ENCODE measurements at places on chromosomes 1 and 21. TPM values are rescaled to one million over a fixed set of nuclear protein-coding genes. Genes with fewer than 3 reads are reported as not detected.

The CCDC30 gene
- total RNA-seq: 2.2 TPM

The TRIM45 gene
- total RNA-seq: 13.0 TPM

The C1orf167 gene
- 2.5 TPM for total RNA-seq

The SLC44A3 gene
- 5.9 TPM for total RNA-seq

The C1orf185 gene
- not detected for total RNA-seq

The WDR64 gene
- total RNA-seq: not detected

The HHAT gene
- total RNA-seq: 2.1 TPM

The TMPRSS2 gene
- total RNA-seq: not detected

All from left ventricle myocardium inferior (tissue), 1 donor.